ENCODE measurements at places on chromosomes 11 and 22.

DNA sequence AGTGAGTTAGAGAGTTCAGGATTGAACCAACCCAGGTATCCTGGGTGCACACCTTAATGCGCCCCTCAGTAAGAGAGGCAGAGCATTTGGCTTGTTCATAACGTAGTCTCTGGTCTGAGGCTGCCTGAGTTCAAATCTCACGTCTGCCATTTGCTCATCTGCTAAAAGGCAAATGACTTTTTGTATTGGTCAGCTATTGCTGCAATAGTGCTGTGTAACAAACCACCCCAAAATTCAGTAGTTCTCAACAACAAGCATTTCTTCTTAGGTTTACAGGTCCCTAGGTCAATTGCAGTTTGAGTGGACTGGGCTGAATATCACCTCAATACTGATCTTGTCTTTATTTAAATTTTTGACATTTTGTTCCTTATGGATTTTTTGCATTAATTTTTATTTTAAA is 18.1 kb downstream of the RASD2 start:
- DNase-seq: no peak

DNA sequence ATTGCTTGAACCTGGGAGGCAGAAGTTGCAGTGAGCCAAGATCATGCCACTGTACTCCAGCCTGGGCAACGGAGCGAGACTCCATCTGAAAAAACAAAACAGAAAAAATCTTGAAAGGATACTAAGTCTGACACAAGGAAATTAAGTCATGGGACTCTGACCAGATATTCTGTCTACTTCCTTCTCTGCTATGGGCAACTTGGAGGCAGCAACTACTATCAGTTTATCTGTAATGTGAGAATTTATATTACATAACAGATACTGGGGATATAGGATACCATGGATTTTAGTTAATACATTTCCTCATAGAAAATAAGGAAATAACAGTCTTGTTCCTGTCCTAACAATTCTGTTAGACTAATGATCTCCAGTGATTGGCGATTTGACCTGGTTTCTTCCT is 1.6 kb upstream of the SGSM3 start:
- no peak for DNase-seq

- no peak for DNase-seq
These were observed 29.9 kb downstream of the SHANK2 start for GRCh38 chr11:71222318-71223080.

GRCh38 chr11:89498845-89499448 is 7.8 kb upstream of the NOX4 start:
- DNase-seq: no peak

- no peak for DNase-seq
These were observed 60.4 kb upstream of the THY1 start for GRCh38 chr11:119483341-119483880.

- no peak for DNase-seq
These were observed 48.9 kb downstream of the IGSF9B start for GRCh38 chr11:133907841-133908241.

DNA sequence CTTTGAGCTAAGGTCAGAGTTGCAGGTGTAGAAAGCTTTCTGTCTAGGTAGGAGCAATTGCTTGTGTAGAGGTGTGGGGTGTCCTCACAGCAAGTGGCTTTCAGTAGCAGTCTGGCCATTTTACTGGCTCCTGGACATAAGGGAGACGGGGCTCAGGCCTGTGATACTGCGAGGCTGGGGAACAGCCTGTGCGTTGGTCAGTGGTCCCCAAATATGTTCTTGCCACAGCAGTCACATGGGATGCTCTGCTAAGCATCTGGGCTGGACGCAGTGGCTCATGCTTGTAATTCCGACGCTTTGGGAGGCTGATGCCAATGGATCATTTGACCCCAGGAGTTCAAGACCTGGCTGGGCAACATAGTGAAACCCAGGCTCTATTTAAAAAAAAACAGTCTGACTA is 1.9 kb downstream of the MCM5 start:
- no peak for DNase-seq
